Central memory CD4-positive, alpha-beta T cell (primary cell): ENCODE measurements at places on chromosomes 12 and 14.
A peak's percentile ranks its signal among the peaks of the same experiment; 100 is the strongest.

- DNase-seq = no peak
Observed at GRCh38 chr12:71639341-71639760, 24.3 kb downstream of the ZFC3H1 start.

DNA sequence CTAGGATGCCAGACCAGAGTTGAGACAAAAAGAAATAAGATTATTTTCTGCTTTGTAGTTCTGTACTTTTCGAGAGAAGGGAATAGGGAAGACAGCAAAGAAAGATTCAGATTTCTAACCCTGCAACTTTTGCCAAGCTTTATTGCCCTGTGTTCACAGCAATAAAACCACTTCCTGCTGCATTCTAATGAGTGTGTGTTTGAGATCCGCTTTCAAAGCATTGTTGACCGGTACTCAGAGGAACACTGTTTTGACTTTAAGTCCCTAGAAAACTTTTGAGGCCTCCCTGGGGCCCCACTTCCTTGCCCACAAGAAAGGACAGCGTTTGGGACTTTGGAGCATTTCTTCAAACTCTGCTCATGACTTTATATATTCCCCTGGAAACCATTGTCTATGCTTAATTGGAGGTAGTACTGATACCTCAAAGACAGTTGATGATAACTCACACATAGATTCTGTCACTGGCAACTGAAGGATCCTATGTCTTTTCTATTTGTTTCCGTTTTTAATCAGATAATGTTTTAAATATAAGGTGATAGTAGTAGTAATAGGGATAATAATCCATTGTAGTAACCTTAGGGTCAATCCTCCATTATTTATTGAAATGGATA lies 1.3 kb downstream of the RNASE6 start:
- peak; percentile 20 for DNase-seq

GRCh38 chr14:92924247-92924646 lies 1.3 kb downstream of the CHGA start:
- no peak for DNase-seq

DNA sequence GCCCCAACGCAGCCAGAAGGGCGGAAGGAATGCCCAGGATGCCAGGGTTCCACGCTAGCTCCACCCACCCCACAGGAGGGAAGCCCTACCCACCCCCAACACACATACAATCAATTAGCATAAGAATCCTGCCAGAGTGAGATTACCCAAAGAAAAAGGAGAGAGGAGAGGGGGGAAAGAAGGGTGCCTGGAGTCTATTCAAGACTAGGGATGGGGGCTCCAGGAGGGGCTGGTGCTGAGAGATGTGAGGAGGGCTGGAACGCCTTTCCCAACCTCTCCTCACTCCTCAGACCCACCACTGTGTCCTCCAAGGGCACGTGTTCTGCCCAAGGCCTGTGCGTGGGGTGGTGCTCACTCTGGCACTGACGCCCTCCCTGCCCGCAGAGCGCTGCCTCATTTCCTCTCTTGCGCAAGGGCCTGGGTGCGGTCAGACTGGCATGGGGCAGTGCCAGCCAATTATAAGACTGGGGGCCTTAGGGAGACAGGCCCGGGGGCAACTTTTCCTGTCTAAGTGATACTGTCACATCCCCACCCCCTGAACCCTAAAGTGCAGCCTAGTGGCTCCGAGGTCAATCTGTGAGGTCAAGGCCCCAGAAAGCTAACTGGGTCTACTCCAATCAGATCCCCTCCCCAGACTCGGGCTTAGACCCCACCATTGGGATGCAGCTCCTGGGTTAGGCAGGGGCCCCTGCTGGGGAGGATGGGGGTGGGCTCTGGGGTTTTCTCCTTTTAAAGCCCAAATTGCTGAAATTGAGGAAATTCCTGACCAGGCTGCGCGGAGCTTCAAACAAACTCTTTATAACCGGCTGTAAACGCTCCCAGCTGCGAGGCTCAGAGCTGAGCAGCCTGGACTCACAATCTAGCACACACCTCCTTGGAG lies 10.2 kb upstream of the ITGB7 start:
- no peak for DNase-seq

DNA sequence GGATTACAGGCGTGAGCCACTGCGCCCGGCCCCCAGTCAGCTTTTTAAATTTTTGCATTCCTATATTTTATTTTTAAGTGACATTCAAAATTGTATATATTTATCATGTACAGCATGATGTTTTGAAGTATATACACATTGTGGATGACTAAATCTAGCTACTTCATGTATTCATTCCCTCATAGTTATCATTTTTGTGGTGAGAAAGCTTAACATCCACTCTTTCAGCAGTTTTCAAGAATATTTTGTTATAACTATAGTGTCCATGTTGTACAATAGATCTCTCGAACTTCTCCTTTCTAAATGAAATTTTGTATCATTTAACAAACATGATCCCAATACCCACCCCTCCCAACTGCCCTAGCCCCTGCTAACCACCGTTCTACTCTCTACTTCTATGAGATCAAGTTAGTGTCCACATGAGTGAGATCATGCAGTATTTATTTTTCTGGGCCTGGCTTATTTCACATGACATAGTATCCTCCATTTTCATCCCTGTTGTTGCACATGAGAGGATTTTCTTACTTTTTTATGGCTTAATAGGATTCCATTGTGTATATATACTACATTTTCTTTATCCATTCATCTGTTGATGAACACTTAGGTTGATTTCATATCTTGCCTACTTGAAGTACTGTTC lies 8.8 kb upstream of the HEBP1 start:
- DNase-seq = no peak

GRCh38 chr12:119005913-119006312 lies 24.6 kb downstream of the SRRM4 start:
- DNase-seq = no peak

GRCh38 chr12:19630536-19630935 lies 191.2 kb downstream of the AEBP2 start:
- no peak for DNase-seq
